ENCODE measurements at places on chromosomes 2 and 18.

GRCh38 chr18:66571845-66572244 lies 32.0 kb downstream of the CDH19 start:
- no peak for DNase-seq

DNA sequence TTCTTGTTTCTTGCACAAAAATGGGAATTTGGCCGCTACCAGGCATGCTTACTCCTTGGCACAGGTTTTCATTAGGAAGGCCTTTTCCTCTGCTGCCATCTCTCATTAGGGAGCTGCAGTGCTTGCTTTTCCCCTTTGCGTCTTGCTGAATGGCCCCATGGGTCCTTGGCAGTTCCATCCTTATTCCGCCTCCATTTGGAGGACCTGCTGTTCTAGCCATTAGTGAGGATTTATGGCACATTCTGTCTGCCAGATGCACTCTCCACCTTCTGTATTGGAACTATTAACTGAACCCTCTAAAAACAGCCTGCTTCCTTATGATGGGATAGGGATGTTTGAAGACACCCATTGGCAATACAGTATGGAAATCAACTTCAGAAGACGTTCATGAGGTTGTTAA lies 103.5 kb upstream of the NOSTRIN start:
- DNase-seq, result no peak

GRCh38 chr18:34158881-34159690 lies 65.6 kb downstream of the NOL4 start:
- DNase-seq, result no peak

DNA sequence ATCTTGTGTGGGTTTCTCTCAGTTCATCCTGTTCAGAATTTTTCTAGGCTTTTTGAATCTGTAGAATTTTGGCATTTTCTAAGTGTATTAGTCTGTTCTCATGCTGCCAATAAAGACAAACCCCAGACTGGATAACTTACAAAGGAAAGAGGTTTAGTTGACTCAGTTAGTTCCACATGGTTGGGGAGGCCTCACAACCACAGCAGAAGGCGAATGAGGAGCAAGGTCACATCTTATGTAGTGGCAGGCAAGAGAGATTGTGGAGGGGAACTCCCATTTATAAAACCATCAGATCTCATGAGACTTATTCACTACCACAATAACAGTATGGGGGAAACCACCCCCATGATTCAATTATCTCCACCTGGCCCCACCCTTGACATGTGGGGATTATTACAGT lies 199.2 kb downstream of the ST6GAL2 start:
- no peak for DNase-seq

DNA sequence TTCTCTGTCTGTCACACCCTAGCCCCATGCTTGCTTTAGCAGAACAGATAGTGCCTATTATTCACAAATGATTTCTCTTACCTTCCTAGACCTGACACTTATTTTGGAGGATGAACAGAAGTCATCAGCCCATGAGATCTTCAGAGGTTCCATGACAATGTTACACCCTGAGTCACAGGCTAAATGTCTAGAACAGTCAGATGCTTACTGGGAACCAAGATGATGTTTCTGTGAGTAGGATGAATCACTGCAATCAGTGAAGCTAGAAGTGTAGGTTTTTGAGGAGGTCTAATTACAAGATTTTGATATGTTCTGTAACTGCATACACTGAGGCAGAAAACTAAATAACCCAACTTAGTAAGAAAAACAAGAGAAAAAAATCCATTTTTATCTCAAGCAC lies 123.0 kb upstream of the THUMPD2 start:
- no peak for DNase-seq

DNA sequence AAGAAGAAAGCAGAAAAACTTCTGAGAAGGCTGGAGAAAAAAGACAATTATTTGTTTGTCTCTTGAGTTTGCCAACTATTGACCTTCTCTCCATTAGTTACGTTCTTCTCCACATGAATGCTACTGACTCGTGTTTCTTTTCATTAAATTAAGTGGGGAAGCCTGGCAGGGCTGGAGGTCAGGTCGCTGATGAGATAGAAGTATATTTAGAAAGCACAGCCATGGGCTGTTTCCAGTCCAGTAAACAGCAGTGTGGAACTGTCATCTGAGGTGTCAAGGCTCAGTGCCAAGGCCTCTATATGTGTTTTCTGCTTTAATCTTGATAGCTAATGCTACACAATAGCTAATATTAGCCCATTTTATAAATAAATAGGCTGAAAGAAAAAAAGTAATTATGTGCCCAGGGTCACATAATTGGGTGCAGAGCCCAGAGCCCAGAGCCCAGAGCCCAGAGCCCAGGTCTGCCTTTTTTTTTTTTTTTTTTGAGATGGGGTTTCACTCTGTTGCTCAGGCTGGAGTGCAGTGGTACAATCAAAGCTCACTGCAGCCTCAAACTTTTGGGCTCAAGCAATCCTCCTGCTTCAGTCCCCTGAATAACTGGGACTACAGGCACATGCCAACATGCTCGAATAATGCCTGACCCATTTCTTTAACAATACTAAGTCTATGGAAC lies 6.3 kb downstream of the MSGN1 start:
- DNase-seq, result no peak

DNA sequence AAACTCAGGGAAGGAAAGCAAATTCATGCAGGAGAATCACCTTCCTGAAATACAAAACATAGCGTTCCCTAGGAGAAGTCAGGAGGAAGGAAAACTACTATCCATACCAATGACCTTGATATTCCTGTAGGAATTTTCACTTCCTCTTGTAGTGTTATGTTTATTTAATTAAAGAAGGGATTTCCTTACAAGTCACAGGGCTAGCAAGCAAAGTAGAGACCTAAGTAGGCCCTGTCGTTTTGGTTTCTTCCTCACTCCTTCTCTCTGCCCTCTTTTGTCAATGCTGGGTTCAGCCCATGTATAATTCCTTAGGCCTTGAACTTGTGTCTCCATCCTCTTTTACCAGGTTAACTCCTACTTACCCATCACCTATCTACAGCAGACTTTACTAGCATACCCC lies 435.2 kb upstream of the LRATD1 start:
- DNase-seq, result no peak

DNA sequence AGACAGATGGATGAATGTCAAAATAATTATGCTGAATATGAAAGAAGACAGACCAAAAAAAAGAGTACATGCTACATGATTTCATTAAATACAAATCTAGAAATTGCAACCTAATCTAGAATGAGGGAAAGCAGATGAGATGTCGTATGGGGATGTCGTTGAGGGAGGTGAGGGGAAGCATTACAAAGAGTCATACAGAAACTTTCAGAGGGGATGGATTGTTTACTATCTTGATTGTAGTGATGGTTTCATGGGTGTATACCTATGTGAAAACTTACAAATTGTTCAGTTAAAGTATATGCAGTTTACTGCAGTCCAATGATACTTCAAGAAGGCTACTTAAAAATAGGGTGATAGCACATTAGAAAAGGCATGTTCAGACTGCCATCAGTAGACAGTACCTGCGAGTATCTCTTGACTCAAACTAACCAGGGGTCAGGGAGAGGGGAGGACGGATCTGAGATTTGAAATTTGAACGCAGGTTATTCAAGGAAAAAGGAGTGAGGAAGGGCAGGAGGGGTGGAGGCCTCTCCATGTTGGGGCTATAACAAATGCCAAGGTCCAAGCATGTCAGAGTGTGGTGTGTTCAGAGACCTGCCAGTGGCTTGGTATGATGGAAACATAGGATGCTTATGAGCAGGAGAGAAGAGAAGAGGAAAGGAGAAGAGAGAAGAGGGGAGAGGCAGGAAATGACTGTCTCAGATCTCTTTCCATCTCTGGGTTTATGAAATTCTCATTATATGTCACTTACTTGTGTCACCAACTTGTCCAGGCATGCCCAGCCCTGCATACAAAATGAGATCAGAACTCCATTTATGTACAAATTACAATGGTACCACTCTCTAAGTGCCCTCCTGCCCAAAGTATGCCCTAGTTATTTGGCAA lies 257.3 kb upstream of the CXCR4 start:
- DNase-seq, result no peak

GRCh38 chr2:226467633-226468032 lies 332.0 kb downstream of the IRS1 start:
- DNase-seq, result no peak

GRCh38 chr2:138600732-138601457 lies 99.3 kb downstream of the SPOPL start:
- no peak for DNase-seq

DNA sequence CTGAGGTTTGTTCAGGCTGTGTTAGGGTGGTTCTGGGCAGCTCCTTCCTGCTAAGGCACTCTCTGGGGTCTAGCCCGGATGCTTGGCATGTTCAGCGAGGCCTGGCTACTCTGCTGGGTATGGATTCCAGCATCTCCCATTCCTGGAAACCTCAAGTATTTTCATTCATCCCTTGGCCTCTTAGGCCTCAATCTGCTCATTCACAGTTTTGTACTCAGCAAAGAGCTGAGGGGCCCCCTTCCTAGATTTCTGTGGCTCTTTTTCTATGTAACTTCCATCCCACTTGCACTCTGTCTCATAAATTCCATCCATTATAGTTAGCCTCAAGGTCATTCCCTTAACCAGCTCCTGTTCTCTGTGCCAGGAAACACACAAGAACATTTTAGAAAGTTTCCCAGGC lies 798.8 kb upstream of the HS6ST1 start:
- no peak for DNase-seq

DNA sequence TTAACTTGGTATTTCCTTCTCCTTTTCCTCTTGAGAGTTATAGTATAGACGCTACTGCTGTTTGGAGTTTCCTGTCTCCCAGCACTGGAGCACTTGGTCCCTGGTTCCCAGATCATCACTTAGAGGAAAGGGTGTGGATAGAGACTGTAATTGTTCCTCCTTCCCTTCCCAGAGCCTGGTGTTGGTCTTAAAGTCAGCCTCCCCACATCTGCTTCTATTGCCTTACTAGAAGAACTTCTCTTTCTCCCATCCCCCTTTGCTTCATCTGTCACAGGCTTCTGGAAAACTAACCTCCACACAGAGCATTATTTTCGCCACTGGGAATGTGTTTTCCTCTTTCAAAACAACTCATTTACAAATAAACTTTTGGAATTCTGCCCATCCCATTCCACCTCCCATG lies 131.0 kb downstream of the CCDC85A start:
- no peak for DNase-seq

DNA sequence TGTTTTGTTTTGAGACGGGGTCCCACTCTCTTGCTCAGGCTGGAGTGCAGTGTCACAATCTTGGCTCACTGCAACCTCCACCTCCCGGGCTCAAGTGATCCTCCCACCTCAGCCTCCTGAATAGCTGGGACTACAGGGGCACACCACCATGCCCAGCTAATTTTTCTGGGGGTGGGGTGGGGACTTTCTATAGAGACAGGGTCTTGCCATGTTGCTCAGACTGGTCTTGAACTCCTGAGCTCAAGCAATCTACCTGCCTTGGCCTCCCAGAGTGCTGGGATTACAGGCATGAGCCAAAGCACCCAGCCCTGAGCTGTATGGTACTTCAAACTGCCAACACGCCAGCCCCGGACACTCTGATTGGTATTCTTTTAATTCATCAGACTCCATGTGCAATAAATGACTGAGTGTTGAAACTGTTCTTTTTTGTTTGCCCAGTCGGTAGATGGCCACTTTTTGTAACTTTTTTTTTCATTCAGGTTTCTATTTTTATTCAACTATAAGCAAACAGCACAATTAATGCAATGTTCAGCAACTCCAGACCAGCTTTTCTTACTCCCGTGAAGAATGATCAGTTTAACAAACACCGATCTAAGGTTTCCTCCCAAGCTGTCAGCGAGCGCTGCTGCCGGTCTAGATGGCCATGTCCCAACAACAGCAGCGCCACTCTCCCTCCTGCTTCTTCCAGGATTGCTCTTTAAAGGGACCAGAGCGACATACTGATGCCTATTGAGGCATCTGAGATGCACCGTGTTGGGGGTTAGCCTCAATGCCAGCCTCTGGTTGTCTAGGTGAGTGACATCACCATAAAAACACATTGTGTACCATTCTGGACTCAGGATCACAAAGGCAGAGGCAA lies 12.5 kb upstream of the TGOLN2 start:
- no peak for DNase-seq

DNA sequence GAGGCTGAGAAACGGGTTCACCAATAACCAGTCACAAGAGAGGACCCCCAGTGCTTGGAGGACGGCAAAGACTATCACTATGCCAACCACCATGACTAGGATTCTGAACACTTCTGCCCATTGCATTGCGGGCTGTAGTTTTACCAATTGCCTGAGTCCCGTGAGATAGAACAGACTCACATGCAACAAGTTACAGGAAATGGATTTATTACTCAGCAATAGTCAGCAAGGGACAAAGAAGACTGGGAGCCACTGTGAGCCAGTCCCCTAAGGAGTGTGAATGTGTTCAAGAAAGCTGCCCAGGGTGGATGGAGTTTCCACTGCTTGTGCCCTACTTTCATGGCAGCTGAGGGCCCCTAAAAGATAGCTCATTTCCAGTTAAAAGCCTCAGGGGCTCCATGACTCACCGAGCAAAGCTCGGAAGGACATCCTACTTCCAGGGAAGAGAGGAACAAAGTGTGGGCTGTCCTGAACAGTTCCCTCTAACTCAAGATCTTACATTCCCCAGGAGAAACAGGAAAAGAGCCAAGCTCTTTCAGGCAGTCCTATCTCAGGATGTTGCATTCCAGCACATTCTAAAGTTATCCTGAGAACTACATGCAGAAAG lies 54.4 kb downstream of the SLC4A3 start:
- no peak for DNase-seq

GRCh38 chr2:215059724-215060123 lies 78.7 kb downstream of the ABCA12 start:
- no peak for DNase-seq

GRCh38 chr18:13145636-13146190 lies 72.8 kb upstream of the LDLRAD4 start:
- DNase-seq, result no peak

DNA sequence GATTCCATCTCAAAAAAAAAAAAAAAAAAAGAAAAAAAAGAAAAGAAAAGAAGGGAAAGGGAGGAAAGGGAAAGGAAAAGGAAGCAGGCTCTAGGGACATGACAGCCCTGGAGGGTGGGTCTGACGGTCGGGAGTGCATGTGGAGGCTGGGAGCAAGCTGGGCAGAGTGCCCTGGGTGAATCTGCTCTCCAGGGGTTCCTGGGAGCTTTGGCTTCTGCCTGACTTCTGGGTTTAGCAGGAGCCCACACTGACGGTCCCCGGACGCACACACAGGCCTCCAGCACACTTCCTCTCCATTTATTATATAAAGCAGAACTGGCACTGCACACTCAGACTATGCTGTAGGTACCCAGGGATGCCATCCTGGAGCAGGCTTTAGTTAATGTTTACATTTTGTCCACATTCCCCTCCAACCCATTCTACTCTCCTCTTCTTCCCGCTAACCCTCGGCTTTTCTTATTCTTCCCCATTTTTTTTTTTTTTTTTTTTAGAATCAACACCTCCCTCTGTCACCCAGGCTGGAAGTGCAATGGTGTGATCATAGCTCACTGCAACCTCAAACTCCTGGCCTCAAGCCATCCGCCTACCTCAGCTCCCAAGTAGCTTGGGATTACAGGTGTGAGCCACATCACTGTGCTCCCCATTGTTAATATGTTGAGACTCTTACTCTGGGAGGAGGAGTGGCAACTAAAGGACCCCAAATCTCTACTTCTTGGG lies 151.1 kb upstream of the SLC1A4 start:
- DNase-seq, result no peak

GRCh38 chr2:240329116-240329665 lies 106.3 kb upstream of the GPC1 start:
- DNase-seq, result no peak

All from activated naive CD4-positive, alpha-beta T cell treated with Interleukin-2 at 50 U/mL for 16 hours (primary cell).